Panc1 (cell line): ENCODE measurements at places on chromosomes 5 and 9.

DNA sequence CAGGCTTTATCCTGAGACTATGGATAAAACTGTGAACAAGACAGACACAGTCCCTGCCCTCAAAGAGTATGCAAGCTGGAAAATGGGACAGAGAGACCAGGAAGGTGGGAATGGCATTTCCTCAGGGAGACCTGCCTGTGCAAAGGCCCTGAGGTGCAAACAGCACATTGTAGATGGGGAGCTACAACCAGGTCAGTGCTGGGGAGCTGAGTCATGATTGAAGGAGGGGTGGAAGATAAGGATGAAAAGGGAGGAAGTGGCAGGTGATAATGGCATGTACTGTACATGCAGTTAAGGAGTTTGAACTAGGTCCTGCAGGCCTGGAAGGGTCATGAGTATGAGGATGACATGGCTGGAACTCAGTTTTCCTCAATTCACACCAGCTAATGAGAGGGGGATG lies 75.5 kb upstream of the BOD1 start:
- no peak overlapping the region for H3K4me3 ChIP-seq

GRCh38 chr5:123937230-123937629 lies 425.3 kb downstream of the CSNK1G3 start:
- H3K4me1 ChIP-seq, result no peaks in the 10 kb centered on the region
- peak overlapping the region; percentile 73 for H3K27ac ChIP-seq
- H3K4me3 ChIP-seq, result no peak overlapping the region
- H3K36me3 ChIP-seq, result no peaks in the 10 kb centered on the region
- H3K27me3 ChIP-seq, result no peaks in the 10 kb centered on the region
- DNase-seq, result no peak

GRCh38 chr5:178370102-178370501 lies 137.5 kb upstream of the PHYKPL start:
- no peak for DNase-seq
- H3K36me3 ChIP-seq, result no peaks in the 10 kb centered on the region
- no peak overlapping the region for H3K4me3 ChIP-seq

DNA sequence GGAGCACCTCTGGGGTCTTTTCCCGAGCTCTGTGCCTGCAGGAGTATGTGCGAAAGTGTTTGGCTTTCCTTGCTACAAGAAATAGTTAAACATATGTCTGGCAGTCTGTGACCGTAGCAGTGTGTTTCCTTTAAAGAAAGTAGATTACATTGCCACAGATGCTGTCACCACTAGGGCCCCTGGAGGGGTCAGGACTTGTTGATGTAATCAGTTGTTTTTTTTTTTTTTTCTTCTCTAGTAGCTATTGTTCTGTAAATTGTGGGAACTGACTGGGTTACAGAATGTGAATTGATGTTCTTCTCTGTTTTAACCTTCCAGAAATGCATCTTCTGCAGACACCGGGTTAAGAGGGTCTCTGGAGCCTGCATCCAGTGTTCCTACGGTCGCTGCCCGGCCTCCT lies 345.6 kb downstream of the KDM4C start:
- no peak for DNase-seq
- H3K36me3 ChIP-seq, result no peaks in the 10 kb centered on the region
- no peak overlapping the region for H3K27ac ChIP-seq
- H3K27me3 ChIP-seq, result no peaks in the 10 kb centered on the region
- H3K4me3 ChIP-seq, result no peak overlapping the region
- H3K4me1 ChIP-seq, result no peaks in the 10 kb centered on the region

- peaks cover 8% of the 10 kb centered on the region; the same call in 1 of the 2 replicates for H3K36me3 ChIP-seq
- peaks cover 46% of the 10 kb centered on the region for H3K4me1 ChIP-seq
- no peak for DNase-seq
- H3K4me3 ChIP-seq, result peak overlapping the region; percentile 61
- H3K27me3 ChIP-seq, result no peaks in the 10 kb centered on the region
These were observed 1.7 kb downstream of the FOXD1 start for GRCh38 chr5:73446631-73447529.

DNA sequence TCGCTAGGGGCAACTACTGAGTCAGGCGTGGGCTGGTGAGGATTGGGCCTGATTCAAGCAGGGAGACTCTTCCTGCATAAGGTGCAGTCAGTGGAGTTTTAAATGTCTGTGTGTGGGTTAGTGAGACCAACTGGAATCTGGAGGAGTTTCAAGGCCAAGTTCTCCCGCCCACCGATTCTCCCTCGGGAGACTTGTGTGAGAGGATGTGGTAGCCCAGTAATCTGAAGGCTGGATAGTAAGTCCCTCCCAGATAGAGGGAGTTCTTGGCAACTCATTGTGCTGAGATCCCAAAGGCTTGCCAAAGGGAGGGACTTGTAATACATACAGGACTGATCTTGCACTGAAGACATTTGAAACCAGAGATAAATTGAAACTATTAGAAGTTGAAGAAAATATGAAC lies 51.8 kb downstream of the WDR36 start:
- no peak overlapping the region for H3K4me3 ChIP-seq
- H3K4me1 ChIP-seq, result no peaks in the 10 kb centered on the region
- no peak overlapping the region for H3K27ac ChIP-seq
- DNase-seq, result no peak

- no peaks in the 10 kb centered on the region for H3K4me1 ChIP-seq
- H3K36me3 ChIP-seq, result no peaks in the 10 kb centered on the region
- H3K27me3 ChIP-seq, result peaks cover 18% of the 10 kb centered on the region; the same call in 1 of the 2 replicates
- DNase-seq, result no peak
These were observed 71.4 kb upstream of the WDR41 start for GRCh38 chr5:77563475-77563874.

GRCh38 chr9:79572032-79572607 lies 355 bp downstream of the TLE4 start:
- peak overlapping the region; percentile 59 for H3K4me3 ChIP-seq
- H3K27ac ChIP-seq, result peak overlapping the region; percentile 23; the same call in 1 of the 2 replicates
